ENCODE measurements at places on chromosomes 1 and 21.

- no peak for DNase-seq
These were observed 90.7 kb upstream of the IFFO2 start for GRCh38 chr1:19046972-19047731.

DNA sequence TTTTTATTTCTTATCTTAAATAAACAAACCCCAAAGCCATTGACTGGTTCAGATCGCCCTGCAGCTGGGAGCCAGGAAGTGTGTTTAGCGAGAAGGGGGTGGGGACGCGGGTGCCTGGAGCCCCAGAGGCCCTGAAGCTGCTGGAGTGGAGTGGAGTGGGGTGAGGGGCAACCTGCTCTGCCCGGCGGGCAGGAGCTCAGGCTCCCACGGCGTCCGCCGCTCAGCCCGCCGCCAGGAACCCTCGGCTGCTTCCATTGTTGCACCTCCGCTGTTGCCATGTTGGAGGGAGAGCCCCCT is 673 bp downstream of the PIK3C2B start:
- DNase-seq: peak; percentile 37

GRCh38 chr1:31570906-31571305 is 5.4 kb upstream of the TINAGL1 start:
- DNase-seq: no peak

DNA sequence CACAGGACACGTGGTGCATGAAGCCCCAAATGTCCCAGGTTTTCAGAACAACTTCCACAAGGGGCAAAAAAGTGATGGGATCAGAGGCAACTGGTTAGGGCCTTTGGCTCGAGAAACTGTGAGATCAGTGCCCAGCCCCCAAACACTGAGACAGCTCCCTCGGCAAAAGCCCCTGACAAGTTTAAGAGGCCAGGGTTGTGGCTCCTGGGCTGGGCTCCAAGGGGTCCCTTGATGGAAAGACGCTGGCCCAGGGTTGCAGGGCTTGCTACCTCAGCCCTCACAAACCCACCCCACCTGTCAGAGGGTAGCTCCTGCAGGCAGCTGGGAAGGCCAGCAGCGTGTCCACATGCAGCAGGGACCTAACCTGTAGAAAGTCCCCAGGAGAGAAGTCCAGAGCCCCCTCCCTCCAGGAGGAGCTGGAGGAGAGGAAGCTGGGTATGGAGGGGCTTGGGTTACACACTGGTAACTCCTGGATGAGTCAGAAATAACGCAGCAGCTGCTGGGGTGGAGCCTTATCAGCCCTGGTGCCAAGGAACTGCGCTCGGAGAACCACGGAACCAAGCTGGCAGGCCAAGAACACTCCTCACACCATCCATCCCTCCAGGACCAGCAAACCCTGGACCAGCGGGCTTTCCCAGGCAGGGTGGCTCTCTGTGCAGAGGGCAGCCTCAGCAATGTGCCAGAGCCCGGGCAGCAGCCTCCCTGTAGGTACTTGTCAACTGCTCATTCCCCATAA is 37.5 kb downstream of the CTNNBIP1 start:
- no peak for DNase-seq

- DNase-seq: no peak
These were observed 1.2 kb downstream of the LRRC42 start for GRCh38 chr1:53947172-53947907.

GRCh38 chr1:38244218-38244845 is 197.7 kb upstream of the POU3F1 start:
- no peak for DNase-seq

DNA sequence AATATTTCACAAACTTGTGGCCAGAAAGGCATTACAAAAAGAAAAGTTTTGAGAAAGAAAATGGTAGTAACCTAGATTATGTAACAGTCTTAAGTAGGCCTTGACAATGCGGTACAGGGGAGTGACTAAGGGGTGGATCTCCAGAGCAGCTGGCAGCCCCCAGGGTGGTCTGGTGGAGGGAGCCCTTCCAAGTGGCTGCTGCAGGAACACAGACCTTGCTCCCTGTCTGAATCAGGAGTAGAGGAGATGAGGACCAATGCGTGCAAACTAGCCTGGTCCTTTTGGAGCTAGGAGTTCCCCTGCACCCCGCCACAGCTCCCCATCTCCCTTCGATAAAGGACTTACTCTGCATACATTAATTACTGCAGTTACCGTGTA is 189.0 kb downstream of the NFIA start:
- DNase-seq: no peak

GRCh38 chr1:190049314-190049713 is 428.4 kb downstream of the BRINP3 start:
- DNase-seq: no peak

GRCh38 chr1:228361314-228362140 is 45.1 kb downstream of the TRIM11 start:
- DNase-seq: no peak

DNA sequence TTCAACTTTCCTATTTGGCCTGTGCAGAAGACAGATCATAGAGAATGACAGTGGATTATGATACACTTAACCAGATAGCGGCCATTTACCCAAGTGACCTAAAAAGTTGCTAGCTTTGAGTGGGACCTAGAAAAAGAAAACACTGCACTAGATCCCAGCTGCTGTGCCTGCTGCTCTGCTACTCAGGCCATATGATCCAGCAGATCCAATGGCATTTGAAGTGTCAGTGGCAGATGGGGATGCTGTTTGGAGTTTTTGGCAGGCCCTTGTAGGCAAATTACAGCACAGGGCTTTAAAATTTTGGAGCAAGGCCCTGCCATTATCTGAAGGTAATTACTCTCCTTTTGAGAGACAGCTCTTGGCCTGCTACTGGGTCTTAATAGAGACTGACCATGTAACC is 74.0 kb upstream of the KCNE2 start:
- no peak for DNase-seq

DNA sequence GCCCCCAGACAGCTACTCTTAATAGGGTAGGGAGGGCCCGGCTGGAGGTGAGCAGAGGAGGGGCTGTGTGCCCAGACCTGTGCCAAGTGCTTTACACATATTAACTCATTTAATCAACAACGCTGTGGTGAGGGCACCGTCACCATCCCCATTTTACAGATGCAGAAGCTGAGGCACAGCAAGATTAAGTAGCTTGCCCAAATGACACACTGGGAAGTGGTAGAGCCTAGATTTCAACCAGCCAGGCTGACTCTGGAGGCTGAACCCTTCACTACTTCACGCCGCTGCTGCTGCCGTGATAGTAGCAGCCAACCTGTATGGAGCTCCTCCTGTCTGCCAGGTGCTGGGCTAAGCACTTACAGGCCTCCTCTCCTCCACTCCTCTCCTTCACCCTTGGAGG is 127.2 kb downstream of the PTPRU start:
- no peak for DNase-seq

All from central memory CD8-positive, alpha-beta T cell (primary cell).